ENCODE measurements at places on chromosomes 1 and 21.

DNA sequence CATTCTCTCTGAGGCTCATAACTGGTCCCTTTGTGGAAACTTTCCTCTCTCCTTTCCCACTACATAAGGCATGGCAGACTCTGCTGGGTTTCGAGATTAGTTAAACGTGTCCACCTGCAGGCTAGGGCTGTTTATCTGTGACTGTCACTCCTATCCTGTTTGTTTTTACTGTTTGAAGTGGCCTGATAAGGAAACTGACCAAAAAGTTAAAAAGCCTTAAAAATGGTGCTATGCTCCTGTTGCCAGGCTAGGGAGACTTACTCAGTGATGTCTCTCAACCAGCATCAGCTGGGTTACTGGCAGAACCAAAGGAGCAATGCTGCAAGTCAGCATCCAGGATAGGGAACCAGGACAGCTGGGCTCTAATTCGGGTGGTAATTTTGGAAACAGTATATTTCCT is 3.9 kb downstream of the PIGV start:
- no peak for DNase-seq

DNA sequence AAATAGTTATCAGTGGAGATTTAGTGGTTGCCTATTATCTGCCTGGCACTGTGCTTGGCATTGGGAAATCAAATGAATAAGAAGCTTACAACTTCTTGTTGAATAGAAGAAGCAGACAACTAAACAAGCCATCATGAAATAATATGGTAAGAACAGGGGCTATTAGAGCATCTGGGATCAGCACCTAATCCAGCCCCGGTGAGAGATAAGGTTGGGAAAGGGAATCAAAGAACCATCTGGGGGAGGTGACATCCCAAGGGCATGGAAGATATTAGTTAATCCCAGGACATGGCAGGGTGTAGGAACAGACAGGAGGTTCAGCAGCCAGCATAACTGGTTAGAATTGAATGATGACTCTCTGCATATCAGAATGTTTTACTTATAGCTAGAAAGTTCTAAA is 36.3 kb upstream of the SUCO start:
- no peak for DNase-seq

- DNase-seq = no peak
These were observed 648 bp upstream of the TRAPPC3 start for GRCh38 chr1:36149973-36150295.

DNA sequence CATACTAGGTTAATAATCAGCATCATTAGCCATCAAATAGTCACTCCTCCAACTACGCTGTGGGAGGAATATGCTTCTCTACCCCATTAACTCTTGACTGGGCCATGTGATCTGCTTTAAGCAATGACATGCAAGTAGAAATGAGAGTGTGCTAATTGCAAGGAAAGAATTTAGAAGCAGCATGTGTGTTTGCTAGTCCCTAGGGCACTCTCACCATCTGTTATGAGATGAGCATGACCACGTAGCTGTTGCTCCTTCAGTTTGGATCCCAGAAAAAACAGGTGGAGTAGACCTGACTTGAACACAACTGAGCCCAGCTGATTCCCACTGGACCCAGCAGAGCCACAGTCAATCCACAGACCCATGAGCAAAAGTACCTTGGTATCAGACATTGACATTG is 19.7 kb upstream of the RGS7 start:
- DNase-seq = no peak

- DNase-seq = no peak
These were observed 152.4 kb downstream of the GABPA start for GRCh38 chr21:25887166-25887565.

GRCh38 chr1:246078126-246078887 is 428.8 kb downstream of the SMYD3 start:
- no peak for DNase-seq

DNA sequence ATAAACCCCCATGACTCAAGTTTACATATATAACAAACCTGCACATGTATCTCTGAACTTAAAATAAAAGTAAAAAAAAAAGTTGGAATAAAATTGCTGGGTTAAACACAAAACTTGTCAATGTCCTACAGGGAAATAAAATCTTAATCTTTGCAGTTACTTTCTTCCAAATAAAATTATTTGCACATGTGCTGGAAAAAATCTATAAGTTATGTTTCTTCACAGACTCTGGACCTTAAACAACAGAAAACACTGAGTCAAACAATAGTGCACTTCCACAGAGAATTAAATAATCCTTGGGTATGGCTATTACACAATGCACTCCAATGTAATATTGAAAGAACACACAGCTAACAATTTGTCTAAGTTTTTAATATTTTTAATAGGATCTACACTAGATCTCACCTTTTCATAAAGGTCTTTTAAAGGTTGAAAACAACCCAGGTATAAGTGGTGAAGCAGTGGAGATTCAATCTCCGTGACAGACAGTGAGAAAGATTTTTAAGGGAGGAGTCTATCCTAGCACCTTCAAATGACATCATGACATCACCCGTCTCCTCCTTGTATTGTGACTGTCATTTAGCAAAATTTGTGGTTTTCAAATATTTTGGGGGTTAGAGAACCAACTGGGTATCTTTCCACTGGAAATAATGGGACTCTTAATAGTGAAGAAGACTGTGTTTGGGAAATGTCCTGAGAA is 25.2 kb upstream of the FGGY start:
- DNase-seq = no peak

GRCh38 chr1:184828369-184828717 is 73.7 kb upstream of the EDEM3 start:
- DNase-seq = no peak

DNA sequence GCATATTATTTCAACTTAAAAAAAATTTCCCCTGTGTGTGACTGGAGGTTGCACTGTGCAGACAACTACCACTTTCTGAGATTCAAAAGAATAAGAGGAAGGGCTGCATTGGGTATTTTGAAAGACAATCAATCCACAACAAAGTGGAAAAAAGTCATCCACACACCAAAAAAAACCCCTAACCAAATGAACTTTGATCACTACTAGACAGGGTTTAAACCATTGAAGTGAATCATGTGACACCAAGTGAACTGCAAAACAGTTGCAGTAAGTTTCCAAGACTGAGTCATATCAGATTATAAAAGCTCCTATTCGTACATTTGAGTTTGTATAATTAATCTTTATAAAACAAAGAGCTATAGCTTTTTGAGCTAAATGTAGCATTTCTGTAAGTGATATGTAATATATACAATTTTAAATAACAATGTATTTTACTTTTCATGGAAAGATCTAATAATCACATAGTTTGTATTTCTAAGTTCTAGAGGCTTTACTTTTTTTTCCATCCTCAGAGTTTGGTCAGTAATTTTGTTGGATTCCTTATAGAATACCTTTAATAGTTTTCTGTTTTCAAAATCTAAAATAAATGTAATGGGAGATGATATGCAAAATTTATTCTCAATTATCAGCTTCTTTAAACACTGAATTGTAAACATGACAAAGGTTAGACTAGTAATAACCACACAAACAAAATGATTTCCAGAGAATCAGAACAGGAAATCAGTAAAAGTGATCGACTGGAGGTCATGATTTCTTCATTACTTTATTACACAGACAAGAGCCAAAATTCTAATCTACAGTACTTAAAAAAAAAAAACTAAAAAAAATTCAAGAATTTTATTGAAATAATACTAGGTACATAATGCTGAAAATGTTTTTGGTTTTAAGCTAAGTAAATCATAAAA is 50.5 kb upstream of the GFI1 start:
- no peak for DNase-seq

DNA sequence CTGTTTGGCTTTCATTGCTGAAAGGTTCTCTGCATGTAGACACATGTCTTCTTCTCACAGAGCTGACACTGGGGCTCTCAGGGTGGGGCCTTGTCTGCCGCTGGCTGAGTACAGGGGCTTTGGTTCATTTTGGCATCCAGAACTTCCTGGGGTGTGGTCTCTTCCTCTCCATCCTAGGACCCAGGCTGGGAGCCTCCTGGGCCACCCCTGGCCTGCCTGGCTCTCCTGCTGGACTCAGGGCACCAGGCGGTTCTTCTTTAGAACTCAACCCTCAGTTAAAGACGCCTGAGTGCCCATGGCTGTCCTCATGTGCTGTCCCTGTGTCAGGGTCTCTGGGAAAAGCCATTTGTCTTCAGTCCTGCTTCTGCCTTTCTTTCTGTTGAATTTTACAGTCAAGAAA is 5.5 kb upstream of the KRTAP10-5 start:
- DNase-seq = no peak

DNA sequence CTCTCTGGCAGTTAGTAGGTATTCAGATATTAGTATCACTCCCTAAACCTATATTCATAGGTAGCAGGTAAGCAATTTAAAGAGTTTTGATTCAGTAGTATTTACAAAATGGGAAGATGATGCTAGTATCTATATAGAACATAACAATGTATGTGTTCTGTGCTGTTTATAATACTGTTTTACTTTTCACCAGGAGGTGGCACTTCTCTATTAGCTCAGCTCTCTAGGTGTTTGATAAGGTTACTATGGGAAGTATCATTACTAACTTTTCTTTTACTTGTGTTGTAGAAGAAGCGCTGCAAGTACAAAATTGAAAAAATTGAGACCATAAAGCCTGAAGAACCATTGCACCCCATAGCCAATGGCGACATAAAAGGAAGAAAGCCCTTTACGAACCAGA is 49.4 kb upstream of the FASLG start:
- no peak for DNase-seq

GRCh38 chr1:156664767-156665411 is 12.3 kb downstream of the NES start:
- DNase-seq = no peak

- peak; percentile 34 for DNase-seq
These were observed 129.7 kb downstream of the DUSP10 start for GRCh38 chr1:221612047-221612777.

DNA sequence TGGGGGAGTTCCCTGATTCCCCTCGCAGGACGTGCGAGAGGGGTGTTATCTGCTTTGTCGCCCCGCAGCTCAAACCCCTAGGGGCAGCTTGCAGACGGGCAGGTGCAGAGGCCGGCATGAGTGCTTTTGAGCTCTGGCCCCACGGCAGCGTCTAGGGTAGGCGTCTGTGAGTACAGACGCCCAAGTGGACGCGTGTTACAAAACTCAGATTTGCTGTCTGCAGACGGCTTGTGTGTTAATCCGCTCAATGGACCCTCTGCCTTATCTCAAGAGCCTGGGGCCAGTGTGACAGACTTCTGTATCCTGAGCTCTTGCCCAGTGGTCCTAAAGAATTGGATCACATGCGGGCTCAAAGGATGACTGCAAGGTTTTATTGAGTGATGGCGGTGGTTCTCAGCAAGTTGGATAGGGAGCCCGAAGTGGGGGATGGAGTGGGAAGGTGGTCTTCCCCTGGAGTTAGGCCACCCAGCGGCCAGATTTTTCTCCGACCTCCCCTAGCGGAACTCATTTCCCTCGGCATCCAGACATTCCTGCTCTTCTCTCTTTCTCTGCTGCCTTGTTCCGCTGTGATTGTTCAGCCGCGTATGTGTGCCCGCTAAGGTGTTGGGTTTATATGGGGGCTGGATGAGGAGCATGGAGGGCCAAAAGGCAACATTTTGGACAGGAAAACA is 9.4 kb downstream of the CFHR4 start:
- no peak for DNase-seq

DNA sequence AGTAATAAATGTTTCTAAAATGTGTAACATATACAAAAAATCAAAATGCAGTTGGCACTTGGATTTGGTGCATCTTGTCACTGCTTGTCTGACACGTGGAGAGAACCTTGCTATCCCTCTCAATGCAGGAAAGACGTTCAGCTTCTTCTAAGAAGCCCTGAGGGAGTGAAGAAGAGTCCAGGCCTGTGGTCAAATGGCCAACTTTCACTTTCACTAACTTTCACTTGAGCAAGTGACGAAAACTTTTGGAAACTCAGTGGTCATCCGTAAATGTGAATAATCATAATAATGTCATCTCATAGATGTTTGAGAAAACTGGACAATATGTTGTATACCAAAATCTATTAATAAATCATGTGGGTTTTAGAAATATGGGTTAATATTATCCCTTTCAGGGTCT is 61.9 kb downstream of the ERG start:
- DNase-seq = no peak
